ENCODE measurements at places on chromosomes 13 and 19.
A peak's percentile ranks its signal among the peaks of the same experiment; 100 is the strongest.

- peak; percentile 11 for DNase-seq
These were observed 25.2 kb upstream of the FNDC3A start for GRCh38 chr13:48950501-48950875.

GRCh38 chr19:50932690-50933083 is 20.2 kb downstream of the KLK5 start:
- DNase-seq = no peak

DNA sequence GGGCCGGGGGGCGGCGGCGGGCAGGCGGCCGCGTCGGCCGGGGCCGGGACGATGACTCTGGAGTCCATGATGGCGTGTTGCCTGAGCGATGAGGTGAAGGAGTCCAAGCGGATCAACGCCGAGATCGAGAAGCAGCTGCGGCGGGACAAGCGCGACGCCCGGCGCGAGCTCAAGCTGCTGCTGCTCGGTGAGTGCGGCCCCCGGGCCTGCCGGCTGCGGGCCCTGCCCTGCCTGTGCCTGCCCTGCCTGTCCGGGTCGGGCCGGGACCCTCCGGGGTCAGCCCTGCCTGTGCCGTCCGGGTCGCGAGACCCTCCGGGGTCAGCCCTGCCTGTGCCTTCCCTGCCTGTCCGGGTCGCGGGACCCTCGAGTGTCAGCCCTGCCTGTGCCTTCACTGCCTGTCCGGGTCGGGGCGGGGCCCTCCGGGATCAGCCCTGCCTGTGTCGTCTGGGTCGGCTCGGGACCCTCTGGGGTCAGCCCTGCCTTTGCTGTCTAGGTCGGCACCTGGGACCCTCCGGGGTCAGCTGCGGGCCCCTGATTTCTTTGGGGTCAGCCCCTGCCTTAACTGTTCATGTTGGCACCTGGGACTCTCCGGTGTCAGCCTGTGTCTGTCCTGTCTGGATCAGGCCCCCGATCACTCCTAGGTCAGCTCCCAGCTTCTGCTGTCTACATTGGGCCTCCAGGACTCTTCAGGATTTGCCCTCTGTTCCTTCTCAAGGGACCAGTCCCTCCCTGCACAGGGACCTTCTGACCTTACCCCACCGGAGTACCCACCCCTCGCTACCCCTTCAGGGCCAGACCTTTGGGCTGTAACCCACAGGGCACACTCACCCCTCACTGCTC is 659 bp downstream of the GNA11 start:
- DNase-seq = no peak

DNA sequence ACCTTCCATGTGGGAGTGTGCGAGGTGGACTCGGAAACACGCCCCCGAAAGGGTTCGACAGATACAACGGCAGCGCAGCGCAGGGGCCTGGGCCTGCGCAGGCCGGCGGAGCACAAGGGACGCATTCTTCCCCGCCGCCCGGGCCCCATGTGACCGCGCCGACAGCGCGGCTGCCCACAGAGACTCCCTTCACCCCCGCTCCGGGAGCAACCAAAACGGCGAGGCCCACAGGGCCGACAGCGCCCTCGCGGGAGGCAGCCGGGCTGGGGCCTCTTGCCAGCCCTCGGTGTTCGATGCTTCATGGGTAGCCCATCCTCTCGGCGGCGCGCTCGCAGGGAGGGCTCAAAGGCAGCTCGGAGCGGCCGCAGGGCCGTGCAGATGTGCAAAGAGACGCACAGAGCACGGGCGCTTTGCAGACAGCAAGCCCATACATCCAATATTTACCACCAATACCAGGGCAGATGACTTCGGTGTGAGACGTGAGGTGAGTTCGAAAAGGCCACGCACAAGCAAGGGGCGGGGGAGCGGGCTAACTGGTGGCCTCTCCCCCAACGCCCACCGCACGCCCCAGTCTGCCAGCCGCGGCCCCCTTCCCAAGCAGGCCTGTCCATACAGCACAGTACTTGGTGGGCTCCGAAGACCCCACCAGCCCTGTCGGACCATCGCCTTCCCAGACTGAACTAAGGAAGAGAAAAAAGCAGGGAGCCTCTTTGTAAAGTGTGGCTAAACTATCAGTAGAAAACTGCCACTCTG is 89.9 kb downstream of the CRYL1 start:
- no peak for DNase-seq

- DNase-seq = no peak
These were observed 56.3 kb downstream of the FOXO1 start for GRCh38 chr13:40609972-40610726.

GRCh38 chr19:18894254-18895037 is 1.5 kb downstream of the CERS1 start:
- no peak for DNase-seq

- peak; percentile 46 for DNase-seq
These were observed 31.2 kb downstream of the TMPRSS9 start for GRCh38 chr19:2391118-2391725.

DNA sequence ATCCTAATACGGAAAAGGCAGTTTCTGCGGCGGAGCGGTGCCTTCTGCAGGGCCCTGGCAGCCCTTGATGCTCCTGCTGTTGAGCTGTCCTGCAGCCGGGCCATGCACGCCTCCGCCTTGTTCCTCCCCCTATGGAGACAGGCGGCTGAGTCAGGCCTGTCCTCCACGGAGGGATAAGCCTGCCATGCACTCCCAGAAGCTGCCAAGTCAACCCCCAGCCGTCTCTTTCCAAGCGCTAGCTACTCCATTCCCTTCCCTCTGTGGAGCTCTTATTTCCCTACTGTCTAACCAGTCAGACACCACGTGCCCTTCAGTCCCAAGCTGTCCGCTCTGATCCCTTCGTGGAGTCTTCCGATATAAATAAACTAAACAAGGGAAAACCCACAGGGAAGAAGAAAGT is 197.0 kb downstream of the COL4A1 start:
- DNase-seq = peak; percentile 62

DNA sequence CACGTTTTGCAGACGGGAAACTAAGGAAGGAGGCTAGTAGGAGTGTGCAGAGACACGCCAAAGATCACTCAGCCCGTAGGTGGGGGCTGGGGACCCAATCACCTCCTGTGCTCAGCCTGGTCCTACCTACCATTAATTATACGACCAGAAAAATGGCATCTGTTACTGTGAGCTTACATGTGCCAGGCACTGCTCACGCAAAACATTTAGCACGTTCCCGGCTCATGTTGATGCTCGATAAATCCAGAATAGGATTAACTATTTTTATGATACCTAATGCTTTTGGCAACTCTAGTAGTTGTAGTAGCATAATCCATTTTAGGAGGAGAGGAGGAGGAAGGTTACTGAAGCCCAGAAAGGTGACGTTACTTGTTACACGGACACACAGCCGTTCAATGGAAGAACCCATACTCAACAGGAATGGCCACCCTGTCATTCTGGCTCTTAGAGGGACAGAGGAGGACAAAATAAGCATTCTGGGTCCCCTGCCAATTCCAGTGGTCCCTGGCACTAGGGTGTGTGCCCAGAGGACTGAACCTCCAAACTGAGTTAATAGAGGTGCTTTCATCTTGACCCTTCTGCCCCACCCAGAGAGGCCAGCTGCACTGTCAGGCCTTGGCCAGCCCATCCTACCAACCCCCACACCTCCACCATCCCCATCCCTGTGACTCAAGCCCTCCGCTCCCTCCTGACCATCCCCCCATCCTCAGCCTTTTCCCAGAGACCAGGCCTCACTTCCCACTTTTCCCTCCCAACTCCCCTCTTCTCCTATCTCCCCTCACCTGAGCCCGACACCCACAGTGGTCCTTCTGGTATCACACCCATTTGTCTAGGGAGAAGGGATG is 5.0 kb upstream of the EML2 start:
- no peak for DNase-seq

DNA sequence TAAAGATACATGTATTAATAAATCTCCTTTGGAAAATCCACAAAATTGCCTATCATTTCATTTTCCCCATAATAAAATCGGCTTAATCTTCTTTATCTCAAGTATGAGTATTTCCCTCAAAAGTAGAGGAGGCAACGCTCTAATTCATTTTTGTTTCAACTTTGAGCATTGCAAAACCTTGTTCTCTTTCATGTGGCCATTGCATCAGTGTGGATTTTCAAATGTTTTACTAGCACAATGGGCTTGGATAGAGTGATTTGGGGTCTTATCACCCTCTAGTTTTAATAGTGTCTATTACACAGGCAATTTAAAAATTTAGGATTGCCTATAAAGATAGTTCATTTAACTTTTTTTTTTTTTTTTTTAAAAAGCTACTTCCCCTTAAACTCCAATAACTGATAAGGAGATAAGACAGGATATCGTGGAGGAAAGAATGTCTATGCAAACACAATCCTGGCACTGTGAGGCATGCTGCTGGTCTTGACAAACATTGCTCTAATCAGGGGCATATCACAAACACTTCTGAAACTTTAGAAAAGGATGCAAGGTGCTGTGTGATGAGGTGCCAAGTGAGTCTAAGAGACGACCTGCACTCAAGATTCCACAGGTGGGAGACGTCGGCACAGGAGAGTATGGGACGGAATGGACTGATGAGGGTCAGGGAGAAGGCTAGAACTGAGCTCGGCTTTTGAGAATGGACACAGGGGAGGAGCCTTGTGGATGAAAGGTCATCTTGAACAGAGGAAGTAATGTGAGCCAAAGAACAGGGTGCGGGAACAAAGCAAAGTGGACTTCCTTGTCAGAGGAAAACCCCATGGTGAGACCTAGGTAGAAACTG is 199.7 kb downstream of the IRS2 start:
- no peak for DNase-seq

DNA sequence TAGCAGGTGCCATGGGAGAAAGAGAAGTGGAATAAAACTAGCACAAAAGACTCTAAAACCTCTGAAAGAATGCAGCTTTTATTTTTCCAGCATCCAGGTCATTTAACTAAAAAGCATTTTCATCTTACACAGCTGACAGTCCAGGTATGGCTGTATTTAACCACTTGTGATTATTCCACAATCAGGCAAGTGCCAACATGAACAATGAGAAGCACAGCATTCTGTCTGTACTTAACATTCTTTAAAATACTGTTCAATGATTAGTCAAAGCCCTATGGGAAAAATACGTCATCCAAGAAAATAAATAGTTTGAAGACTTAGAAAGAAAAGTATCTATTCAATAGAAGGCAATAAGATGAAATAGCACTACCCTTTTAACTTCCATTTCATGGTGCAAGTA is 246.9 kb downstream of the LIG4 start:
- no peak for DNase-seq

DNA sequence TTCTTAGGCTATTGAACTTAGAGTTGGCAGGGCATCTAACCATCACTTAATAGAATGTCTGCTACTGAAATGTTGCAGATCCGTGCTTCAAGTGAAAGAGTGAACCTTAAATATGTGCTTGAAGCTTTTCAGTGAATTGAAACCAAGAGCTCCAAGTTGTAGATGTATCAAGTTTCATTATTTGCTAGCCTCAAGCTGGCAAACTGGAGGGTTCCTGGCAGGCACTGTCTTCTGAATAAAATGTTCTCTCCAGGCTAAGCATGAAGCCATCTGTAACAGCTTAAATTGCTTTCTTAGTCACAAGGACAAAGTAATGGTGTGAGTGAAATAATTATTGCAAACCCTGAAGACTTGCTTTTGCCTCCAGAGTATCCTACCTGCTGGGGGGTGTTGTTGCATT is 415.0 kb upstream of the SPRY2 start:
- DNase-seq = no peak

DNA sequence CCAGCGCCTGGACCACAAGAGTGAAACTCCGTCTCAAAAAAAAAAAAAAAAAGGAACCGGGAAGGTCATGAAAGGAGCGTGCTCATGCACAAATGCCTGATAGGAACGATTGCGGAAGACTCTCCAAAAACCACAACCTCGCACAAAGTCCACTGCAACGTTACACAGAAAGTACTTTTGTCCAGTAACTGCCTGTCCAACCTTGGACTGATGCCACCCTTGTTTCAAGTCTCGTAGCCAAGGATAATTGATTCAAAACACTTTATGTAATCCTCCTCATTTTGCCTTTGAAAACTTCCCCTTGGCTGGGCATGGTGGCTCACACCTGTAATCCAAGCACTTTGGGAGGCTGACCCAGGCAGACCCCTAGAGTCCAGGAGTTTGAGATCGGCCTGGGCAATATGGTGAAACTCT is 13.7 kb downstream of the LGALS7 start:
- DNase-seq = no peak

- peak; percentile 53 for DNase-seq
These were observed 158.2 kb downstream of the NALCN start for GRCh38 chr13:101258071-101258470.

DNA sequence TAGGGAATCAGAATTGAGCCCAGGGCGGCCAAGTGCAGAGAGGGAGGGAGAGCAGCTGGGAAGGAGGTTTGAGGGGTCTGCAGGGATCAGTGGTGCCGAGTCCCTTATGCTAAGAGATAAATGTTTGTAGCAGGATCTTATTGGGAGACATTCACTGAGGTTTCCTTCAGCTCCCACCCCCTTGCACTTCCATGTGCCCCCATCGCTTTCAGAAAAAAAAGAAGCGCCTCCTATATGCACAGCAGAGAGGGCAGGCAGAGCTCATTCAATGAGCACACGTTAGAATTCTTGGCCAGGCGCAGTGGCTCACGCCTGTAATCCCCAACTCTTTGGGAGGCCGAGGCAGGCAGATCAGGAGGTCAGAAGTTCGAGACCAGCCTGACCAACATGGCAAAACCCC is 28.0 kb downstream of the CYP4F2 start:
- no peak for DNase-seq

DNA sequence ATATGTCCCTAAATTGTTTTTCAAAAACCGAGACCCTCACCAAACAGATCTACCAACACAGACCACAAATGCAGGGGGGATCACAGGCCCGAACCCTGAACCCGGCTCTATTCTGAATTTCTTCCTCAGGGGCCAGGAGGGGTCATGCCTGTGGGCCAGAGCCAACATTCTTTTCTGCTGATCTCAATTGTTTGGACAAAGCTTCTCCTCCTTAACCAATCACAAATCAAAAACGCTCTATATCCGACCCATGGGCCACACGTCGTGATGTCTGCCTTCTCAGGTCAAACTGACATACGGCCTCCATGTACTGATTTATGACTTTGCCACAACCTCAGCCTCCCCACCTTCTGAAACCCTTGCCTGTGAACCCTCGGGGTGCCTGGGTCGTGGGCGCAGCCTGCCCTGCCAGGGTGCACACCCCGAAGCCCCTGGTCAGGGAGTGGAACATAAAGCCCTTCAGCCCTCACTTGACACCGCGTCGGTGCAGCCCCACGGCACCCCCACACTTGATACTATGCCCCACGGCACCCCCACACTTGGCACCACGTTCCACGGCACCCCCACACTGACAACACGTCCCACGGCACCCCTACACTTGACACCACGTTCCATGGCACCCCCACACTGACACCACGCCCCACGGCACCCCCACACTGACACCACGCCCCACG is 58.4 kb upstream of the C13orf46 start:
- DNase-seq = peak; percentile 22

DNA sequence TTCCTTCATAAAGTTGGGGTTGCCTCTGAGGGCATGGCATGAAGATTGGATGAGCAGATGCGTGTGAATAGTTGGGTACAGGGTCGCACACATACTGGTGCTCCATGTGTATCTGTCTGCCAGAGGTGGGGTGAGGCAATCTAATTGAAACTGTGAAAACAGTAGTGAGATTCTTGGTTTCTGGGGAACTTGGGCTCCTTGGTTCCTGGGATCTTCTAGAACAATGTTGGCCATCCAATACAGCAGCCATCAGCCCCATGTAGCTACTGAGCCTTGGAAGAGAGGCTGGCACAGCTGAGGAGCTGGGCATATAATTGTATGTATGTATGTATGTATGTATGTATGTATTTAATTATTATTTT is 616 bp downstream of the FCHO1 start:
- no peak for DNase-seq

- DNase-seq = no peak
These were observed 1.5 kb downstream of the ZNF543 start for GRCh38 chr19:57321751-57322150.

- DNase-seq = no peak
These were observed 734.6 kb upstream of the SLITRK1 start for GRCh38 chr13:84616864-84617263.

Data from fibroblast of skin of left quadriceps (primary cell).